ENCODE measurements at places on chromosomes 3 and 15. TPM values are rescaled to one million over a fixed set of nuclear protein-coding genes. Genes with fewer than 3 reads are reported as not detected.
A peak's percentile ranks its signal among the peaks of the same experiment; 100 is the strongest.

GRCh38 chr3:194384569-194385001, 14.5 kb downstream of the GP5 start:
- no peak for DNase-seq

DNA sequence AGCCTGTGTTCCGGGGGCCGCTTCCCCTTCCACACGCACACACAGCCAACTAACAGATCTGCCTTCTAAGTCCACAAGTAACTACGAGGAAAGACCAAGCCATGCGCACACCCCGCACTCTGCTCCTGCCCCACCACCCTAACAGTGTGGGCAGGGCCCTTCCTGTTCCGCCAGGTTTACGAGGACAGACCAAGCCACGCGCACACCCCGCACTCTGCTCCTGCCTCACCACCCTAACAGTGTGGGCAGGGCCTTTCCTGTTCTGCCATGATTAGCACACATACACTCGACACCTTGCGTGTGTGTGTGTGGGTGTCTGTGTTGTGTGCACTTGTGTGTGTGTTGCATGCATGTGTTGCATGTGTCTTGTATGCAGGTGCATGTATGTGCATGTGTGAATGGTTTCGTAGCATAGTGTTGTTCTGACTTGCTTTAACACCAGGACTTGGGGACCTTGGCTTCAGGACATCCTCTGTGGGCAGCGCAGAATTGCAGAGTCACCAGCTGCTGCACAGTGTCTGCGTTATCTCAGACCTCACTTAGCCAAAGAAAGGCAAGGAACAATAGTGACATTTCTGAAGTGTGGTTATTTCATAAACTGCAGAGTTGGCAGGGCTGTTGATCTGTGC, 114.4 kb downstream of the CHSY1 start:
- DNase-seq: no peak

- DNase-seq: no peak
These were observed 15.5 kb downstream of the PARP9 start for GRCh38 chr3:122548619-122549018.

GRCh38 chr3:75395580-75396315, 268.4 kb upstream of the FRG2C start:
- DNase-seq: no peak

GRCh38 chr15:71230303-71230702, 115.0 kb downstream of the THSD4 start:
- DNase-seq: no peak

The POPDC2 gene
- 38.2 TPM for polyA plus RNA-seq

GRCh38 chr3:196143708-196144382, 62.0 kb upstream of the TFRC start:
- no peak for DNase-seq

DNA sequence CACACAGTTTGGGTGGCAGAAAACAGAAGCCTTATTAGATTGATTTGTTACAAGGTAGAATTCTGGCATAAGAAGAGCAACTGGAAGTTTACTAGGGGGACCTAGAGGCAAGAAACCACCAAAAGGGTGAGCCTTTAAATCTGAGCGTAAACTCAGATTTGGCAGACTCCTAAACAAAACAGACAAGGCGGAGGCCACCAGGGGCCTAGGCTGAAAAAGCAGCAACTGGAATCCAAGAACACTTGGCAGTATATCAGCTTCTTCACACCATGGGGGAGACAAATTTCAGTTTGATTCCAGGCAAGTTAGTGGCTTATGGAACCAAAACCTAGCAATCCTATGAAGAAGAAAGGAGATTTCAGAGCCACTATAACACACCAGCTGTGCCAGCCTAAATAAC, 220.0 kb downstream of the C3orf38 start:
- no peak for DNase-seq

GRCh38 chr15:84975871-84976351, 5.7 kb upstream of the PDE8A start:
- DNase-seq: no peak

- peak; percentile 84 for DNase-seq
These were observed 63.5 kb downstream of the CMSS1 start for GRCh38 chr3:99881121-99881524.

DNA sequence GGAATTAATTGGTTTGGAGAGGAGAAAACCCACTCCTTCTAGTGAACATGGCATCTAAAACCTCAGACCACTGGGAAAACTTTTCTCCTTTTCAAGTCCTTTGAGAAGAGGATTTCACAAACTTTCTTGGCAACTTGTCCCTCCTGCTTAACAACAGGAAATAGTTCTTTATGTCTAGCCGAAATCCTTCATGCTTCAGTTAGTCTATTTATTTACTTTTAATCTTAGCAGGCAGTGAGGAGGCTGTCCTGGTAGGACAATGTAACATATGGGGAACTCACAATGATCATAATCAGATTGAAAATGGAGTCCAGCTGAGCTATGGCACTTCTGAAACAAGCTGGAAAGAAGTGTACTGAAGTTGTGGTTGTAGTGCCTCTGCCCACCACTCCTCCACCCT, 50.6 kb downstream of the KY start:
- no peak for DNase-seq

GRCh38 chr15:47616876-47617275, 100.4 kb upstream of the SEMA6D start:
- no peak for DNase-seq

The SNX33 gene
- polyA plus RNA-seq: 12.6 TPM

- no peak for DNase-seq
These were observed 419 bp downstream of the FAM227B start for GRCh38 chr15:49620199-49620598.

The AHSG gene
- polyA plus RNA-seq: not detected

The GUCA1C gene
- polyA plus RNA-seq: not detected

The SAMMSON gene
- not detected for polyA plus RNA-seq

DNA sequence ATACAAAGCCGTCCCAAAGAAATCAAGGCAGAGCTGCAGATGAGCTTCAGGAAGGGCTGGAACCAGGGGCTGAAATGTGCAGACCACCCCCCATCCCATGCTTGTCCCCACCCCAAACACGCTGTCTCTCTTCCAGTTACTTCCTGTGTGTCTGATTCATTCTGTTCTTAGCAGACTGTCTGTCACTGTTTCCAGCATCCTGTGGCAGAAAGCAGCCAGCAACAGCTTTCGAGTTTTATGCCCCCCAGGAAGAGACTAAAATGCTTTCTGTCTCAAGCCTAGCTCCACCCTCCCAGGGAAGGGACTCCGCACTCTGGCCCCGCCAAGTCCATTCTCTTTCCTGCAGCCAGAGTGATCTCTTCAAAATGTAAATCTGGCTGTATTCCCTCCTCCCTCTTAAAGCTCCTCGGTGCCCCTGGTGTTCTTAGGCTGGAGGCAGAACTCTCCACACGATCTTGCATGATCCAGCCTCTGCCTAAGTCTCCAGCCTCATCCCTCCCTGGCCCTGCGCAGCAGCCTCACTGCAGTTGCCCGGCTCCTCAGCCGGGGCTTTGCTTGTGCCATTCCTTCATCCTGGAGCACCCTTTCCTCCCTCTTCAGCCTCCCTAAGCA, 41.5 kb downstream of the HRH1 start:
- no peak for DNase-seq

The EAF2 gene
- 8.1 TPM for polyA plus RNA-seq

GRCh38 chr15:69557020-69557706, 104.5 kb downstream of the RPLP1 start:
- DNase-seq: no peak

DNA sequence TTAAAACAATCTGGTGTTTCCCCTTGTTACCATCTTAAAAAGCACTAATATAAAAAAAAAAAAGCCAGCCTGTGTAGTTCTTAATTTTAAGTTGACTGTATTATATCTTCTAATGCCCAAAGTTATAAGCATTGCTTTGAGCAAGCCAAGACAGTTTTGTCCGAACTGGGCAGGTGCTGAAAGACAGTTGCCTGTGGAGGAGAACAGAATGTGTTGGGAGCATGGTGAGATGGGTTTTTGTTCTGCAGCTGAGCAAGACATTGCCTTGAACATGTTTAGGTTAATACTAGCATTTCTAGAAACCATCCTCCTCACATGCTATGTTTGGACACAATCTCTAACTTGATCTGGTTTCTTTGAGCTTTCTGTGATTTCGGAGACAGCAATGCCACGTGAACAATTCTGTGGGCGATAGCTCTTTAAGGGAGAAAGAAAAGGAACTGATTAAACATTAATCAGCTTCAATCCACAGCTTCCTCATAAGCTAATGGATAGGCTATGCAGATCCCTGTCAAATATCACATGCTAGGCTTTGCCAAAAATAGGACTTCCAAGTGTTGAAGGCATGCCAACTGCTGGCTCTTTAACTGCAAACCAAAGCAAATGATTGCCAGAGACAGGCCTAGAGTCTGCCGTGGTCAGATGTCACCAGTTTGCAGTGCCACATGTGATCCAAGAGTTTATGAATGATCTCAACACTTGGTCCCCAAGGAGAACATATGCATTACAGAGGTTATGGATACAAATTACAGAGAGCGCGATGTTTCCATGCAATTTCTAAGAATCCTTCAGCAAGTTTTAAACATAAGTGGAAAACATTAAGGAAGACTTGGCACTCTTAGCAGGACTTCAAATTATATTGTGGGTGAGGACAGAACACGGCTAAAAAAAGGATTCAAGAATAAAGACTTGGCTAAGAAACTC, 428.1 kb downstream of the ROBO2 start:
- DNase-seq: peak; percentile 95

DNA sequence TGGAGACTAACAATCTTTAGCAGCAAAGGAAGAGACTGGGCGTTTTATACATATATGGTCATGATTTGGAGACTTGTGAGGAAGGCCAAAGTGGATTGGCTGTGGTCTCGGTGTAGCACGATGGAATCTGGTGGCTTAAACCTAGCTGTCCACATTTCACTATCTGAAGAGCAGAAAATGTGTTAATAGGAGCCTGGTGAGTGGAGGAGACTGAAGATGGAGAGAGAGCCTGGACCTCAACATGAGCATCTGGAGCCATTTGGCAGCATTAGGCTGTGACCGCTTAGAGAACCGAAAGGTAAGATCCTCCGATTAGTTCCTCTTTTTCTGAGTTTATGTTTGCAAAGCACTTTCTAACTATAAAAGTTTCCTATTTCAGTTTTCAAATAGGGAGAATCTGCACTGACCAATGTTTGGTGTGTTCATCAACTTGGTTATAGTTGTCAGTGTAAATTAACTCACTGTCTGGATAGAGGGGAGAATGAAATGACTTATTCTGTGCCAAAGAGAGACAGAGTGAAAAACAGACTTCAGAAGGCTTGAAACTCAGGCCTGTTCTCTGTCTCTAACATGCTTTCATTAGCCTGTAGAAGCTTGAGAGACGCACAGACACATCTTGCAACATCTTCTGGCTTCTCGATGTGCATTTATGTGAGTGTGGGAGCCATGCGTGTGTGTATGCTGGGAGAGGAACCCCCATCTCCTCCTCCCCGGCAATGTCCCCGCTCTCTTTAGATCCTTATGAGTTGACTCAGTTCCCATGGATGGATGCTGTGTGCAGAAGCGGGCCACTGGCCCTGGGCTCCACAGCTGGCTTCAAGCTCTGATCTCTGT, 244.7 kb upstream of the TBL1XR1 start:
- no peak for DNase-seq

The PLSCR5 gene
- not detected for polyA plus RNA-seq

DNA sequence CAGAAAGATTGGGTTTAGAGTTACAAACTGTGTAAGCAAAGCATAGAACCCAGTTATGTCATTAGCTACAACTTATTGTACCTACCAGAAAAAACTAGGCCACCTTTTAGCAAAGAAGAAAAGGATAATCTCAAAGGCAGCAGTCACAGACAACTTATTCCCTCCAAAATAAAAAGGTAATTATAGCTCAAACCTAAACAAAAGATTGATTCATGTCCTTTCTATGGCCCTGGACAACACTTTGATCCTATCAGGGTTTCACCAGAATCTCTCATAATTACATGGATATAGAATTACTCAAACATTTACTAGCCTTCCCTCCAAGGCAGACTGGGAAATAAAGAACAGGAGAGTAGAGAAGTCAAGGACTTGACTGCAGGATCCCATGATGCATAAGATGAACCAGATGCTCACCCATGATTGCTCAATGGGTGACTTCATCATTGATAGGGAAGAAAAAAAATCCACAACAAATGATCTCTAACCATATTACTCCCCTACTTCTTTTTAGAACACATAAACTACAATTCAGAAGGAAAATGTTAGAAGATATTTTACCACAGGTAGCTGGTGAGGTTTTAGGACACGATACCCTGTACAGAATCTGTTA, 17.4 kb downstream of the DET1 start:
- no peak for DNase-seq

DNA sequence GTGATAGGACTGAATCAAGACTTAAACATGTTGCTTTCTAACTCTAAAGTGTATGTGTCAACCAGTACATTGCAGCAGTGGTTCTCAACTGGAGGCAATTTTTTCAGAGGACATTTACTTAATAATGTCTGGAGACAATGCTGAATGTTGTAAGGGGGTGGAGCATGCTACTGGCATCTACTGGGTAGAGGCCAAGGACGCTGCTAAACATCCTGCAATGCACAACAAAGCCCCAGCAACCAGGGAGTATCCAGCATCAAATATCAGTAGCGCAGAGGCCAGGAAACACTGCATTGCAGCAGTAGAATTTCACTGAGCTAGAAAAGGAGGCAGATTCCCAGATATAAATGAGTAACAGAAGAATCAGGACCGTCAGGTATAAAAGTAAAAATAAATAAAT, 79.8 kb upstream of the GRM7 start:
- DNase-seq: no peak

GRCh38 chr15:66948294-66948693, 117.1 kb upstream of the SMAD3 start:
- DNase-seq: no peak

GRCh38 chr3:186105543-186105942, 3.3 kb downstream of the ETV5 start:
- no peak for DNase-seq

DNA sequence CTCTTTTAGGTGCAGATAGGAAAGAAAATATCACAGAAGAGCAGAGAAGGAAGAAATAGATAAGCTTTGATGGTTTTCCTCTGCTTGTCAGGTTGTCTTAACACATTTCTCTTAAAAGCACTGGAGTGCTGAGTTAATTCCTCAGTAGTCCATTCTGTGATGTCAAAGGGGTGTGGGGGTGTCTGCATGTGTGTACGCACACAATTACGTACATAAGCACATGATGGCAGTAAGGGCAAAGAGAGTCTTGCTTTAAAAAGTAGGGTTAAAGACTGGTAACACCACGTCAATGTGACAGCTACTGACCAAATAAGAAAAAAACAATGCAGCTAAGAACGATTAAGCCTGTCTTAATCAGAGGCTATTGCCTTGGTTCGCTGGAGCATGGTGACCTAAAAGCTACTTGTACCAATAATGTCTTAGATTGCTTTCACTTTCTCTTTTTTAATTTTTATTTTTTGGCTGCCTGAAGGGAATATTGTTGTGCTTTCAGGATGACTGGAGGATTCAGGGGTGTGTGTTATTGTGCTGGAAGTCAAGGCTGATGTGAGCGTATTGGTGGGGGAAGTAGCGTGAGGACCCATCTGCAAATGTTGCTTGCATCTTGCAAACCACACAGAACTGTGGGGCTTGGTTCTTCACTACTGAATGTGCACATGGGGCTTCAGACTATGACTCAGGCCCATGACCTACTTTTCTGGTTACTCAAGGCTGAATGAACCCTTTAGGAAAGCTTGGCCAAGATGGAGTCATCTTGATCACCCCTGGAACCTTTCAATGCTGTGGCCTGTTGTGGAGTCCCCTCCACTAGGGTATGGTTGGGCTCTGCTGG, 417.8 kb upstream of the TPM1 start:
- DNase-seq: no peak

- DNase-seq: no peak
These were observed 1.1 kb downstream of the SNRK start for GRCh38 chr3:43287500-43287873.

The SEMA3B gene
- polyA plus RNA-seq: 36.7 TPM

- no peak for DNase-seq
These were observed 38.4 kb downstream of the CMC1 start for GRCh38 chr3:28279770-28280169.

- DNase-seq: no peak
These were observed 198.4 kb downstream of the ADAMTS17 start for GRCh38 chr15:100143378-100143777.
